ENCODE measurements at places on chromosomes 7 and 10. TPM values are rescaled to one million over a fixed set of nuclear protein-coding genes. Genes with fewer than 3 reads are reported as not detected.

GPRIN2 gene
- 1.3 TPM for total RNA-seq

NPFFR1 gene
- total RNA-seq: not detected

CALD1 gene
- total RNA-seq: 127 TPM

OPN1SW gene
- total RNA-seq: not detected

UNCX gene
- not detected for total RNA-seq

SCIN gene
- total RNA-seq: 9.5 TPM

NOM1 gene
- 31.8 TPM for total RNA-seq

ADCYAP1R1 gene
- total RNA-seq: 8.3 TPM

FAM237B gene
- not detected for total RNA-seq

ACTR3C gene
- 12.1 TPM for total RNA-seq

ABCC2 gene
- 0.72 TPM for total RNA-seq

CCDC126 gene
- total RNA-seq: 19.5 TPM

CTAGE8 gene
- 0.51 TPM for total RNA-seq

HTR5A gene
- not detected for total RNA-seq

STK31 gene
- 0.21 TPM for total RNA-seq

SLC16A9 gene
- total RNA-seq: 9.5 TPM

All from tongue (tissue), 3 donors.